Suppressor macrophage treated with lipopolysaccharide for 4 hours (primary cell): ENCODE measurements at places on chromosomes 2 and 18.

- no peak for DNase-seq
Observed at GRCh38 chr2:100876231-100876860, 56.4 kb downstream of the NPAS2 start.

- DNase-seq: no peak
Observed at GRCh38 chr2:19810637-19811036, 91.1 kb downstream of the TTC32 start.

GRCh38 chr2:17388798-17389197 lies 129.4 kb downstream of the RAD51AP2 start:
- DNase-seq: no peak

DNA sequence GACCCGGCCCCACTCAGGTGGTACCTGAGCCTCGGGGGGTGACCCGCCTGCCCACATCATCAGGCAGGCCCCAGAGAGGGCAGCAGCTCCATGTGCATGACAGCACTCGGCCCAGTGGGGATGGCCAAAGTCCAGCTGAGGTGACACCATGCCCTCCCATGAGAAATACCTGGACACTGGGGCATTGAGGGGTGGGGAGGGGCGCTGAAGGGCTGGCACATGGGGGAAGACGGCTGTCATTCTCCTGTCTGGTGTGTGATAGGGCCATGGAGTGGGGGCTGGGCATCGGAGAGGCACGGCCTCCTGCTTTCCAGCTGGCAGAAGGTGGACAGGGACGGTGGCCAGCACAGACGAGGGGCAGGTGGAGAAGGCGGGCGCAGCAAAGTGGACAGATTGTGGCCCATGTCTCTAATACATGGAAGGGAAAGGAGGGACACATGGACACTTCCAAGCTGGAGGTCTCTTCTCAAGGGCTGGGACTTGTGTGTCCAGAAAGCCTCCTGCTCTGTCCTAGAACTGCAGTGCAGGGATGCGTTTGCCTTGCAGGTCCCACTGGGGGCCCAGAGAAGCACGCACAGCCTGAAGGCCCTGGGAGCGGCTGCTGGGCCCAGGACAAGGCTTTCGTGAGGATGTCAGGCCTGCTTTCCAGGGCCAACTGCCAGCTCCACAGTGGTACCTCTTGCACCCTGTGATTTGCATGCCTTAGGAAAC lies 302.2 kb downstream of the NDUFA10 start:
- DNase-seq: no peak

GRCh38 chr2:76039505-76039904 lies 328.8 kb upstream of the GCFC2 start:
- no peak for DNase-seq

DNA sequence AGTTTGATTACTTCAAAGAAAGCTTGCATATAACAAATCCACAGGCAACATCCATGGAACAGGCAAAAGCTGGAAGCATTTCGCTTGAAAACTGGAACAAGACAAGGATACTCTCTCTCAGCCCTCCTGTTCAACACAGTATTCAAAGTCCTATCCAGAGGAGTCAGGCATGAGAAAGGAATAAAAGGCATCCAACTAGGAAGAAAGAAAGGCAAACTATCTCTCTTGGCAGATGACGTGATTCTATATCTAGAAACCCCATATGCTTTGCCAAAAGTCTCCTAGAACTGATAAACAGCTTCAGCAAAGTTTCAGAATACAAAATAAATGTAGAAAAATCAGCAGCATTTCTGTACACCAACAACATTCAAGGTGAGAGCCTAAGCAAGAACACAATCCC lies 34.1 kb upstream of the MC4R start:
- DNase-seq: no peak

- DNase-seq: no peak
Observed at GRCh38 chr2:1831620-1832367, 87.5 kb upstream of the PXDN start.

DNA sequence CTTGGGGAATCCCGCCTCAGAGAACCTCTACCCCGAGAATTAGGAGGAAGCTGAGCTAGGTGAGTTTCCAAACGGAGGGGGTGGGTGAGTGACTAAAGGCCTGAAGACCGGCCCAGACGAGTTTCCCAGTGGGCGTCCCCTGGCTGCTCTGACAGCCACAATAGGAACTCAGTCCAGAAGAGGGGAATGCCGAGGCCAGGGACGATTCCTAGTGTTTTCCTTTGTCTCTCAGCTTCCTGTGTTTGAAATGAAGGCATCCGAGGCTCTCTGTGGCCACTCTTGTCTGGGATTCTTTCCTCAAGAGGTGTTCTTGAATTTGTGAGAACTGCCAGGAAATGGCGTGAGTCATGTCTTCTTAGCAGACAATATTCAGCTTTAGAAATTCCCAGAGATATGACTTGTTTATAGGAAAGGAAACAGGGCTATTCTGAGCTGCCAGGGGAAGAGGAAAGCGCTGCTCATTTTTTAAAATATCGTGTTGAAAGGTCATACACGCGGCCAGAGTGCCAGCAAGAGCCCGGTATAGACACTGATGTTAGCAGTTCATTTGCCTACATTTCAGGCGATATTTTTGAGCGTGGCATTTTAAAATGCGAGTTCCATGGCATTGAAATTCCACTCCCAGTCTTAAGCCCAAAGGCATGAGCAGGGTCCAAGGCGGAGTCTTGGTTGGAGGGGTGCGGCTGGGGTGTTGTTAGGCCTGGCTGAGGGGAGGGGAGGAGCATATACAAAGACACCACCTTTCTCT lies 169.1 kb upstream of the KLF7 start:
- DNase-seq: peak; percentile 87

GRCh38 chr18:22844628-22845027 lies 88.5 kb upstream of the RBBP8 start:
- DNase-seq: no peak

GRCh38 chr18:13465476-13465875 lies 246.9 kb downstream of the LDLRAD4 start:
- DNase-seq: peak; percentile 67

GRCh38 chr18:47346016-47346415 lies 94.6 kb upstream of the SKOR2 start:
- DNase-seq: no peak

- DNase-seq: no peak
Observed at GRCh38 chr2:128324008-128324896, 5.6 kb upstream of the HS6ST1 start.

DNA sequence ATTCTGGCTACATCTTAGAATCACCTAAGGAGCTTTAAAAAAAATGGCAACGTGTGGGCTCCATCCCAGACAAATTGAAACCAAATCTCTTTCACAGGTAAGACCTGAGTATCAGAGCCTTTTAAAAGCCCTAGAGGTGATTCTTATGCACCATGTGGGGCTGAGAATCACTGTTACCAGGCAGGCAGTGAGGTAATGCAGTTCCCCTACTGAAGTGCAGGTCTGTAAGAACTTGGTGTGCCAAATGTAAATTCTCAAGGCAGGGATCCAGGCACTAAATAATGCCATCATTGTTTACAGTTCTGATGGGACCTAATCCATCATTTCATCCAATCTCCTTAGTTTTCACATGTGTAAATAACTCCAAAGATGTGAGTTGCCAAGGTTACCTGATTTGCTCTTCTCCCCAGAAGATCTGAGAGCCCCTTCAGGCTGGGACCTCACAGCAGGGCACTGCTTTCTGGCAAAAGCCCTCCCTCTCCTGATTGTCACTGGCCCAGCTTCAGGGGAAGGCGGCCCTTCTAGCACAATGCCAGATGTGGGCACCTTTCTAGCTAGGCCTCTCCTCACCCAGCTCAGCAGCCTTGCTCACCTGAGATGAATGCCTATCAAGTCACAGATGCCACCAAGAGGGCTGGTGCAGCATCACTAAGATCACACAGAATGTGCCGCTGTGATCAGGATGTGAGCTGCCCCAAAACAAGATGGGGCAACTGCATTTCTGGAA lies 73.6 kb upstream of the RGPD5 start:
- DNase-seq: no peak

DNA sequence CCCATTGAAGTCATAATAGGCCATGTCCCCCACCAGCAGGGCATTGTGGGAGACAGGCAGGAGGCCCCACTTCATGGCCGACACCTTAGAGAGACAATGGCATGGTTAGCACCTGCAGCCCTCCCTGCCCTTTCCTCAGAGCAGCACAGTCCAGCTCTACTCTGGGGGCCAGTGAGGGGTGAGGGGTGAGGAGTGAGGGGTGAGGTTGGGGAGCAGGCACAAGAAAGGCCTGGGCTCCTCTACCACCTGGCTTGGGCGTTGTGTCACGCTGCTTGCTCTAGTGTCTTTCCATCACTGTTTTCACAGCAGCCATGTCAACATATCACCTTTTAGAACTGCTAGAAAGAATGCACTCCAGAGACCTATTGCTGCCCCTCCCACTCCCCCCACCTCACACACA lies 77.2 kb downstream of the ADD2 start:
- DNase-seq: no peak

DNA sequence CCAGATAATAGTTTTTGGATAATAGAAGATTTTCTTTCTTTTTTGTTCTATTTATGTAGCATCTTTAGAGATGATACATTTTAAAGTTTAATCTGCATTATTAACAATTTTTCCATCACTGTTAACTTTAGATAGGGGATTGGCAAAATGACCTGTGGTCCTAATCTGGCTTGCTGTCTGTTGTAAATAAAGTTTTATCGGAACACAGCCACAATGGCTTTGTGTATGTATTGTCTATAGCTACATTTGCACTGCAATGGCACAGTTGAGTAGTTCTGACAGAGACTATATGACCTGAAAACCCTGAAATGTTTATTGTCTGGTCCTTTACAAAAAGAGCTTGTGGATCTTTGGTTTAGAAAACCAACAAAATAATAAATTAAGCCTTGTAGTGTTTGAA lies 97.0 kb upstream of the CERS6 start:
- DNase-seq: no peak

- DNase-seq: no peak
Observed at GRCh38 chr2:189526241-189526640, 54.3 kb downstream of the SLC40A1 start.

GRCh38 chr2:47501374-47502200 lies 98.6 kb downstream of the MSH2 start:
- DNase-seq: no peak

DNA sequence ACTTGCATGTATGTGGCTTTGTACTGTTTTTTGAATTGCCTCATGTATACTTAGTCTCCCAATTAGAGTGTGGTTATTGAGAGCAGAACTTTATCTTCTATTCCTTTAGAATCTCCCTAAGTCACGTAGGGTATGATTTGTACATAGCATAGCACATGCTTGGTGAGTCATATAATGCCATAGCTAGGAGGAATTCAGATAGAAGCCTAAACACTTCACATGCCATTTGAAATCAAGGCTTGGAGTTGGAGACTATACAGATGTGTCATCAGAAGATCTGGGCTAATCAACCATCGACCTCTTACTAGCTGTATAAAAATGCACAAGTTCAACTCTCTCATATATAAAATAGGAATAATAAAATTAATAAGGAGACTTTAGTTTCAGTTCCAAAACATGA lies 222.6 kb upstream of the ST6GAL2 start:
- no peak for DNase-seq

GRCh38 chr2:189997016-189997415 lies 65.5 kb downstream of the MSTN start:
- no peak for DNase-seq

DNA sequence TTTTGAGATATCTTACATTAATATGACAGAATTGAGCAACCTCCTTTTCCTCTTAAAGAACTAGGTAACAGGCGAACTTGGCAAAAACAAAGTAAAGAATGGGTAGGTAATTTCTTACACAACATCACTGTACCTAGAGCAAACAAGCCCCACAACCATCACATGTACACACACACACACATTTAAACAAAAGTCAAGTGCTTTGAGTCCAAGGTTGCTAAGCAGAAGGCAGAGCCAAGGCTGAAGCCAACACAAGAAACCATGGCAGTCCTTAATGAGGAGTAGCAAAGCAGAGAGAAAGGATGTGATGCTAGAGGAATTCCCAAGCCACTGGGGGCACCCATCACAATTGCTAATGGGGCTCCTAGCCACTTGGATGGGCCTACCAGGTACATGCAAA lies 164.1 kb downstream of the PAX3 start:
- no peak for DNase-seq

DNA sequence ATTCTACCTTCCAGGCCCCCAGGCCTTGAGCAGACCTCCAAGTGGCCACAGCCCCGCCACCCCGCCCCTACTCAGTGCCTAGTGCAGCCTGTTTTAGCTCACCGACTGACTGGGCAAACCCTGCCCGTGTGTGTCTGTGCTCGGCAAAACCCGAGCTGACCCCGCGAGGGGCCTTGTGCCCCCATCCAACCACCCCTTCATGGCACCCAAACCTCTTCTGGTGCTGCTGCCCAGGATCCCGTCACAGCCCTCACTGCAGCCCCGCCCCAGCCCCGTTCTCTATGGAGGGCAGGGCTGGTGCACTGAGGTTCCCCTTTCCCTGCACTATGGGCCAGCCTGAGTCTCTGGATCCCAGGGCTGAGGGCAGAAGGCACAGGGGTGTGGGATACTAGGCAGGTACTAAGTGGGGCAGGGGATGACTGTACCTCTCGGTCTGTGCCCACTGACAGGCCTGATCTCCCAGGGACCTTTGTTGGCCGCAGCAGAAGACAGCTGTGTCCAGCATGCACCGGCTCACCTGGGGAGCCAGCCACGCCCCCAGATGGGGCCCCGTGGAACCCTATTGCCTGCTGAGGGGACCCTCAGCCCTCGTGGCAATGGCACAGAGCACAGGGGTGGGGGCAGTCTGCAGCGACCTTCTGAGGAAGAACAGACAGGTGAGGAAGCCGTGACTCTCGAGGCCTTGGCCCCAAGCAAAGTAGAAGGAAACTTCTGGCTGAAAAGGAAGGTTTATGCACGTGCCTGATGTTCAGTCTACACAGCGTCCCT lies 69.9 kb upstream of the OTOS start:
- no peak for DNase-seq

- no peak for DNase-seq
Observed at GRCh38 chr2:9781252-9781651, 62.0 kb upstream of the TAF1B start.

- no peak for DNase-seq
Observed at GRCh38 chr2:54983345-54984220, 66.7 kb downstream of the RTN4 start.

- DNase-seq: no peak
Observed at GRCh38 chr2:102126169-102126568, 16.4 kb upstream of the IL1R1 start.

- DNase-seq: no peak
Observed at GRCh38 chr2:216984937-216985336, 125.1 kb upstream of the TNP1 start.

- peak; percentile 64 for DNase-seq
Observed at GRCh38 chr2:230564805-230565779, 147.6 kb upstream of the CAB39 start.

DNA sequence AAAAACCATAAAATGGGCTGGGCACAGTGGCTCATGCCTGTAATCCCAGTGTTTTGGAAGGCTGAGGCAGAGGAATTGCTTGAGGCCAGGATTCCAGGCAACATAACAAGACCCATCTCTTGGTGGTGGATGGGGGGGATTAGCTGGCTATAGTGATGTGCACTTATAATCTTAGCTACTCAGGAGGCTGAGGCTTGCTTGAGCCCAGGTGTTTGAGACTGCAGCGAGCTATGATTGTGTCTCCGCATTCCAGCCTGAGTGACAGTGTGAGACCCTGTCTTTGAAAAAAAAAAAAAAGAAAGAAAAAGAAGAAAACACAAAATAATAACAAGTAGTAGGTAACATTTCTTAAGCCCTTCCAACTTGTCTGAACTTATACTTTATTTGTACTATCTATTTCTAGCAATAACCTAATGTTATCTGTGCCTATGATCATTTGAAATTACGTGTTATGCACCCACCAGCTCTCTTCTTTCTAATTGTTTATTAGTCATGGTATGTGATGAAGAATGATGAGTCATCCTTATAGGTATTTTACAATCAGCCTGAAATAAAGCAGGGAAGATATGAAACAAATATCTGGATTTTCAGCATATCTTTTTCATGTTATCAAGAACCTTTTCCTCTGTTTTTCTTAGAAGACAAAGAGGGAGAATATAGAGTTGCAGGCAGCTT lies 129.3 kb upstream of the UNC80 start:
- no peak for DNase-seq
